ENCODE measurements at places on chromosomes 3 and 15.

DNA sequence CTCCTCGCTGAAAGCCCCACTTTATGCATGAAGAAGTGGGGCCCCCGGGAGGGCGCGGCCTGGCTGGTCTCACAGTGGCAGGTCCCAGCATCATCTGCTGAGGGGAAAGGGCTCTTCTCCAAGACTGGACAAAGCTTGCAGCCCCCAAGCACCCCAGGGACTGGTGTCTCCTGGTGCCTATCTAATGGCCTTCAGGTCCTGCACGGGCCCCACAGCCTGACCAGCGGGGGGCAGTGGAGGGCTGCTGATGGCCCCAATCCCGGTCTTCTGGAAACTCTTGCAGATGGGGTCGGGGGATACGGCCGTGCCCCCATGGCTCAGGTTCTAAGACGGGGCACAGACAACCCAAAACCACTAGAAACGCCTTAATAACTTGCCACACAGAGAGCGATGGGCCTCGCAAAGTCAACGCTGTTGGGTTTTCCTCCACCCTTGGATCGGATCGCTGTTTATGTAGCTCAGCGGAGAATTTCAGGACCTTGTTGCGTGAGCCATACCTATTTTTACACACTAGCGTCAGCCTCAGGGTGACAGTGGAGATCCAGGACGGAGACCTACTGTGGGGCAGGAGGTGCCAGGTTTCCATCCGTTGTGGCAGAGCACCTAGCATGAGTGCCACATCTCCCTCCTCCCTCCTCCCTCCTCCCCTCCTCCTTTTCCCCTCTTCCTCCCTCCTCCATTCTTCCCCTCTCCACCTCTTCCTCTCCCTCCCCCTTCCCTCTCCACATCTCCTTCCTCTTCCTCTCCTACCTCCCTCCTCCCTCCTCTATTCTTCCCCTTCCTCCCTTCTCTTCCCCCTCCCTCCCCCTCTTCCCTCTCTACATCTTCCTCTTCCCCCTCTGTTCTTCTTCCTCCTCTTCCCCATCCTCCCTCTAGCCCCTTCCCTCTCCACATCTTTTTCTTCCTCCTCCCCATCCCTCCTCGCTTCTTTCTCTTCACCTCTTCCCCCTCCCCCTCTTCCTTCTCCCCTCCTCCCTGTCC lies 79.3 kb upstream of the ALDH1L1 start:
- H3K4me1 ChIP-seq = peaks cover 4% of the 10 kb centered on the region
- no peak for DNase-seq

GRCh38 chr15:47331829-47332393 lies 385.4 kb upstream of the SEMA6D start:
- no peaks in the 10 kb centered on the region for H3K4me1 ChIP-seq
- no peak for DNase-seq
- no peak overlapping the region for H3K4me3 ChIP-seq

GRCh38 chr3:123150449-123151215 lies 51.1 kb upstream of the SEC22A start:
- peak overlapping the region; percentile 46 for H3K27ac ChIP-seq
- peaks cover 48% of the 10 kb centered on the region for H3K36me3 ChIP-seq
- H3K4me3 ChIP-seq = no peak overlapping the region
- DNase-seq = no peak
- no peaks in the 10 kb centered on the region for H3K27me3 ChIP-seq

DNA sequence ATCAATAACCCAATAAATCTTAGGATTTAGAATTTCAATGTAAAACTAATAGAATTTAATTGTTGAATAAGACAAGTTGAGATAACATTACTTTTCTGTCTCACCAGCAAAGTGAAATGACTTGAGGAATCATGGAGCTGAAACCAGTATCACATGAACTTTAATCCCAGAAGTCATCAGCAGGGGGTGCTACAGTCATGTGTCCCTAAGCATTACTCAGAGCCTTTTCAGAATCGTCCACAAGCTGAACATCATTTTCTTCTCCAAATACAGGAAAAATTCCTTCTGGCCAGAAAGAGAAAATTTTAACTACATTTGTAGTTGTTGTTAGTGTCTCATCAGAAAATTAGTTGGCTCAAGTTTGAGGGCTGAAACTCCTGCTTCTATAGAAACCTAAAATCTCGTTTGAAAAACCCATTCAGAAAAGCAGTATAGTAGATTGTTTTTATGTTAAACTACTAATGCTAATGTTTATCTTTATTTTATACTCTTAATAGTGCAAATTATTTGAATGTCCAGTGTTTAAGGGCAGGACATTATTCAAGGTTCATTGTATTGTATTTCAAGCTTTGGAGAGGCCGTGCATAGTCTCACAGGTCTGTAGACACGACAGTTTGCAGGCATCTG lies 384.1 kb downstream of the PLOD2 start:
- H3K27ac ChIP-seq = no peak overlapping the region
- no peaks in the 10 kb centered on the region for H3K4me1 ChIP-seq
- no peak overlapping the region for H3K4me3 ChIP-seq
- peak; percentile 18 for DNase-seq

DNA sequence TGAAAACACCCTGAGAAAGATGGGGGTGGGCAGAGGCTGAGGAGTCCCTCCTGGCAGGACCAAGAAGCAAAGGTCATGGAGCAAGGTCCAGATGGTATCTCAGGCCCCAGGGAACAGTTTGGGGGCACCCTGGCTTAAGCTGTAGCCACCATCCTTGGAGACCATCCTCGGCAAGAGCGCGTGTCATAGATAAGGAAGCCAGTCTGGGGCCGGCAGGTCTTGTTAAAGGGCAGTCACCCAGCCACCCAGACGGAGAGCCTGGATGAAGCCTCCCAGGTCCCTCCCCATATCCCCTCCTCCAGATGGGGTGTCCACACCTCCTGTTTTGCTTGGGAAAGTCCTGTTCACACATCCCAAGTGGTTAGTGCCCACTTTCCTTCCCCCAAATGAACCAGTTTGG lies 191.1 kb downstream of the KLF13 start:
- no peak overlapping the region for H3K27ac ChIP-seq
- no peaks in the 10 kb centered on the region for H3K4me1 ChIP-seq
- no peaks in the 10 kb centered on the region for H3K36me3 ChIP-seq
- no peak for DNase-seq
- peaks cover 18% of the 10 kb centered on the region for H3K27me3 ChIP-seq

GRCh38 chr15:77466521-77466920 lies 45.8 kb downstream of the HMG20A start:
- H3K4me1 ChIP-seq = no peaks in the 10 kb centered on the region
- no peak for DNase-seq
- H3K36me3 ChIP-seq = peaks cover 27% of the 10 kb centered on the region
- no peak overlapping the region for H3K4me3 ChIP-seq
- H3K27ac ChIP-seq = no peak overlapping the region
- H3K27me3 ChIP-seq = no peaks in the 10 kb centered on the region

DNA sequence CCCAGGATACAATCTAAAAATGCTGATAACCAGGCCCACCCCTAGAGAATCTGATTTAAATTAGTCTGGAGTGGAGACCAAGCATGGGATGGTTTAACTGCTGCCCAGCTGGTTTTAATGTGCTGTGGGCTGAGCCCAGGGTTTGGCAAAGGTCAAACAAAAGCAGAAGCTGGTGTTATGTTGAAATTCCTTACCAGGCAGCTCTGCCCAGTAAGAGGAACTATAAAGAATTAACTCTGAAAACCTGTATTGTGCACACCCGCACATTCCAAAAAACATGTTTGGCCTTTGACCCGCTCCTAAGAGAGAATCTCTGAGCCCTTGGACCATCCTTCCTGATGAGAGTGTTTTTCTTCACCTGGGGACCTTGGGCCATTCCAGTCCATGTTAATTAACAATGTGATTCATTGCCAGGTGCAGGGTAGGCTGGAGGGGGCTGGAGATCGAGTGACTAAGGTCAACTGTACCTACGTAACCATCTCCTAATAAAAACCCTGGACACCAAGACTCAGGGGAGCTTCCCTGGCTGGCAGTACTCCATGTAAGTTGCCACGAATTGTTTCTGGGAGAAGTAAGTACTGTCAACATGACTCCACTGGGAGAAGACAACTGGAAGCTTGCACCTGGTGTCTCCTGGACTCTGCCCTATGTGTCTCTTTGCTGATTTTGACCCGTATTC lies 10.9 kb downstream of the CCDC13 start:
- no peak for DNase-seq
- H3K27ac ChIP-seq = no peak overlapping the region
- no peaks in the 10 kb centered on the region for H3K36me3 ChIP-seq
- peaks cover 12% of the 10 kb centered on the region for H3K27me3 ChIP-seq
- H3K4me1 ChIP-seq = no peaks in the 10 kb centered on the region

DNA sequence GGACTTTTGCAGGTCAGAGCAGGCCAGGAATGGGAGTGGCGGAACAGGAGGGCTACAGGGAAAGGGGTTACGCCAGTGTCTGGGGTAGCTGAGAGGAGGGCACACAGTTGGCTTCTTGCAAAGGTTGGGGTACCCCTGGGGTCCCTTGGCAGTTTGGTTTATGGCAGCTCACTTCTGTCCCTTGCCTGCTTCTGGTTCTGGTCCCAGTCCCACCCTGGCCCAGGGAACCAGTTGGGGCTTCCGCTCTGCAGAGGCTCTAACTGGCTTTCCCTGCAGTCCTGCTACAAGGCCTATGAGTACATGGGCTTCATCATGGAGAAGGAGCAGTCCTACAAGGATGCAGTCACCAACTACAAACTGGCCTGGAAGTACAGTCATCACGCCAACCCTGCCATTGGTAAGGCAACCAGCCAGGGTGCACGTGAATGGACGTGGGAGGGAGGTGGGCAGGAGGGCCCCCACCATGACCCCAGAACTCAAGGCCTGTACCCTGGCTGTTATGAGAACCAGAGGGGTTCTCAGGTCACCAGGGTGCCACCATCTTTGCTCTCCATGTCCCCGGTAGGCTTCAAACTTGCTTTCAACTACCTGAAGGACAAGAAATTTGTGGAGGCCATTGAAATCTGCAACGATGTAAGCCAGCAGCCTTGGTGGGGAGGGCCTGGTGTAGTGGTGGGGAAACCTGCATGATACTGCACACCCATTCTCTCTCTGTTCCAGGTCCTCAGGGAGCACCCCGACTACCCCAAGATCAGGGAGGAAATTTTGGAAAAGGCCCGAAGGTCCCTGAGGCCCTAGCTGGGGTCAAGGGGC lies 15.2 kb downstream of the CSRNP1 start:
- no peak overlapping the region for H3K4me3 ChIP-seq
- peaks cover 16% of the 10 kb centered on the region for H3K4me1 ChIP-seq
- DNase-seq = no peak
- H3K27ac ChIP-seq = no peak overlapping the region
- H3K36me3 ChIP-seq = peaks cover 16% of the 10 kb centered on the region

DNA sequence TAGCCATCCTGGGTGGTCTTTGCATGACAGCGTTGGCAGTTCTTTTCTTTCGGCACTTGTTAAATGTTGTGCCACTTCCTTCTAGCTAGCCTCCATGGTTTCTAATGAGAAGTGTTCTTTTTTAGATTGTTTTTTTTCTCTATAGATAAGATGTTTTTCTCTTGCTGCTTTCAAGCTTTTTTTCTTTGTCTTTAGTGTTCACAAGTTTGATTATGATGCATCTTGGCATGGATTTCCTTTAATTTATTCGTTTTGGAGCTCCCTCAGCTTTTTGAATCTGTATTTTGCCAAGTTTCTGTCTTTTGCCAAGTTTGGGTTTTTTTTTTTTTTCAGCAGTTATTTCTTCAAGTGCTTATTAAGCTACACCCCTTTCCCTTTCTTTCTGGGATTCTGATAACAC lies 53.1 kb downstream of the TM2D3 start:
- no peak for DNase-seq
- no peaks in the 10 kb centered on the region for H3K36me3 ChIP-seq
- H3K4me1 ChIP-seq = no peaks in the 10 kb centered on the region
- H3K27me3 ChIP-seq = peaks cover 29% of the 10 kb centered on the region
- H3K4me3 ChIP-seq = no peak overlapping the region

DNA sequence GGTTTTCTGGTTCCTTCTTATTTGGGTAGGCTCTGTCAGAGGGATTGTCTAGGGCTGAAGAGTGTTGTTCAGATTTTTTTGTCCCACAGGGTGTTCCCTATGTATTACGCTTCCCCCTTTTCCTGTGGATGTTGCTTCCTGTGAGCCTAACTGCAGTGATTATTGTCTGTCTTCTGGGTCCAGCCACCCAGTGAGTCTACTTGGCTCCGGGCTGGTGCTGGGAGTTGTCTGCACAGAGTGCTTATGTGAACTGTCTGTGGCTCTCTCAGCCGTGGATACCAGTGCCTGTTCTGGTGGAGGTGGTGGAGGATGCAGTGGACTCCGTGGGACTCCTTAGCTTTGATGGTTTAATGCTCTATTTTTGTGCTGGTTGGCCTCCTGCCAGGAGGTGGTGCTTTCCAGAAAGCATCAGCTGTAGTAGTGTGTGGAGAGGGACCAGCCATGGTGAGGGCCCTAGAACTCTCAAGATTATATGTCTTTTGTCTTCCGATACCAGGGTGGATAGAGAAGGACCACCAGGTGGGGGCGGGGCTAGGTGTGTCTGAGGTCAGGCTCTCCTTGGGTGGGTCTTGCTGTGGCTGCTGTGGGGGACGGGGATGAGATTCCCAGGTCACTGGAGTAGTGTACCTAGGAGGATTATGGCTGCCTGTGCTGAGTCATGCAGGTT lies 53.8 kb downstream of the CCDC66 start:
- H3K4me3 ChIP-seq = no peak overlapping the region
- H3K36me3 ChIP-seq = peaks cover 86% of the 10 kb centered on the region
- DNase-seq = no peak

GRCh38 chr3:142947352-142947751 lies 16.1 kb downstream of the PAQR9 start:
- no peaks in the 10 kb centered on the region for H3K36me3 ChIP-seq
- H3K4me1 ChIP-seq = peaks cover 24% of the 10 kb centered on the region
- no peak overlapping the region for H3K4me3 ChIP-seq
- no peak overlapping the region for H3K27ac ChIP-seq

- no peak overlapping the region for H3K27ac ChIP-seq
- H3K4me3 ChIP-seq = no peak overlapping the region
- no peak for DNase-seq
- no peaks in the 10 kb centered on the region for H3K27me3 ChIP-seq
- no peaks in the 10 kb centered on the region for H3K36me3 ChIP-seq
Observed at GRCh38 chr3:12513694-12514446, 29.6 kb downstream of the TSEN2 start.

DNA sequence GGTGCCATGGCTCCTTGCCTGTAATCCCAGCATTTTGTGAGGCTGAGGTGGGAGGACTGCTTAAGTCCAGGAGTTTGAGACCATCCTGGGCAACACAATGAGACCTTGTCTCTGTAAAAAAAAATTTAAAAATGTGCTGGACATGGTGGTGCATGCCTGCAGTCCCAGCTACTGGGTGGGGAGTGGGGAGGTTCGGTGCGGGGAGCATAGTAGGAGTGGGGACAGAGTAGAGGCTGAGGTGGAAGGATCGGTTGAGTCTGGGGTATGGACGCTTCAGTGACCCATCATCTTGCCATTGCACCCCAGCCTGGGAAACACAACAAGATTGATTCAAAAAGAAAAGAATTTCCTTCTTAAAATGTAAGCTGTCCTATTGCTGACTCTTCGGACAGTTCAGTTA lies 1490.0 kb upstream of the GBE1 start:
- H3K36me3 ChIP-seq = no peaks in the 10 kb centered on the region
- H3K4me1 ChIP-seq = no peaks in the 10 kb centered on the region
- DNase-seq = no peak
